ENCODE measurements at places on chromosomes 6 and 20.
A peak's percentile ranks its signal among the peaks of the same experiment; 100 is the strongest.

GRCh38 chr20:62475027-62475771, 596 bp downstream of the GATA5 start:
- peak; percentile 46 for DNase-seq
- H3K36me3 ChIP-seq: no peaks in the 10 kb centered on the region
- H3K27me3 ChIP-seq: peaks cover 60% of the 10 kb centered on the region
- H3K27ac ChIP-seq: no peak overlapping the region
- no peak overlapping the region for H3K4me3 ChIP-seq

DNA sequence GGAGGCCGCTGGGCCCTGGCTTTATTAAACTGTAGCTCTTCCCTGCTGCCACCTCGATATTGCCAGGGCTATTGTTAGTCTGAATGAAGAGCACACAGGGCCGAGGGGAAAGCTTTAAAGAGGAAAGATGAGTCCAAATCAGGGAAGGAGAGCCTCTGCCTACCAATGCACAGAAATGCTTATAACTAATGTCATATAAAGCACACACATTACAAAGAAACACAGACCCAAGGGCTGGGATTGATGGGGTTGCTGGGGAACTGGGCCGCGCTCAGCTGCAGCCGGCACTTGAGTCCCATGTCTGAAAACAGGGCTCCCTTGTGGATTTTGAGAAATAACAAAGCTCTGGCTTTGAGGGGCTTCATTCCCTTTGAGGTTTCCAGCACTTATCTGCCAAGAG, 232.6 kb downstream of the CD83 start:
- H3K36me3 ChIP-seq: no peaks in the 10 kb centered on the region
- H3K27ac ChIP-seq: peak overlapping the region; percentile 17
- H3K27me3 ChIP-seq: peaks cover 16% of the 10 kb centered on the region
- H3K4me3 ChIP-seq: no peak overlapping the region
- peaks cover 5% of the 10 kb centered on the region for H3K4me1 ChIP-seq

- no peak overlapping the region for H3K27ac ChIP-seq
- no peaks in the 10 kb centered on the region for H3K4me1 ChIP-seq
- no peaks in the 10 kb centered on the region for H3K36me3 ChIP-seq
- H3K27me3 ChIP-seq: peaks cover 4% of the 10 kb centered on the region
- no peak for DNase-seq
- no peak overlapping the region for H3K4me3 ChIP-seq
Observed at GRCh38 chr6:159505140-159505922, 187.7 kb downstream of the SOD2 start.

DNA sequence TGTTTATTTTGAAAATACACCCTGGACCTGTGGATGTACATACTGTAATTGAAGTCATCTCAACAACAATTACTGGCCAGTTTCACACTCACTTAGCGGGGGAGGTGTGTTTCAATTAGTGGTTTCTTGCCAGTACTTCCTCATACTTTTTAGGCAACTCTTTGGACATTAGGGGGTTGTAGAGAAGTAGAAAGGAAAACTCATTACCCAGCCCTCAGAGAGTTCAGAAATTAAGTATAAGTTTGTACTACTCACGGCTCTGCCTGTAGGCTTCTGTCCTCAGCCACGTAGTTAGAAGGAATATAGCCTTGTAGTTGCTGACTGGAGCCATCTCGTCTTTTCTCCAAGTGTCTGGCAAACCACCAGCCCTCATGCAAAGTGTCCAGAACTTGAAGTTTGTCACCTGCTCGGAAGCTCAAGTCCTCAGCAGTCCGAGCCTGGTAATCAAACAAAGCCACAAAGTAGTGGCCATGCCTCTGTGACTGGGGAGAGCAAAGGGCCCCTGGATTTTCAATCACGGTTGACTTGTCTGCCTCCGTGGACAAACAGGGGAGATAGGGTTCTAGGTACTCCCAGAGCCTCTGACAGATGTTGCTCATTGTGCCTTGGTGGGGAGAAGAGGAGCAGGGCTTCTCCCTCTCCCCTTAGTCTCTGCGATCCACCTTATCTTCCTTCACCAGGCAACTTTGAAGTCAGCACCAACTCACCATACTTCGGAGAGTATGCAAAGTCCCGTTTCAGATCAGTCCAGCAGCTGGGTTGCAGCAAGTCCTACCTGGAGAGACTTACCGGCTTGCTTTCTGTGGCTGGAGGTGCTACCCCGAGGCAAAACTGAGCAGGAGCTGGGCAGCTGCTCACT, 749 bp downstream of the FRK start:
- no peaks in the 10 kb centered on the region for H3K4me1 ChIP-seq
- DNase-seq: no peak
- H3K4me3 ChIP-seq: no peak overlapping the region
- H3K36me3 ChIP-seq: no peaks in the 10 kb centered on the region
- no peak overlapping the region for H3K27ac ChIP-seq
- H3K27me3 ChIP-seq: peaks cover 3% of the 10 kb centered on the region

- H3K27ac ChIP-seq: no peak overlapping the region
- H3K36me3 ChIP-seq: peaks cover 40% of the 10 kb centered on the region
- DNase-seq: no peak
- no peaks in the 10 kb centered on the region for H3K4me1 ChIP-seq
Observed at GRCh38 chr20:62321521-62321948, 18.7 kb downstream of the ADRM1 start.

DNA sequence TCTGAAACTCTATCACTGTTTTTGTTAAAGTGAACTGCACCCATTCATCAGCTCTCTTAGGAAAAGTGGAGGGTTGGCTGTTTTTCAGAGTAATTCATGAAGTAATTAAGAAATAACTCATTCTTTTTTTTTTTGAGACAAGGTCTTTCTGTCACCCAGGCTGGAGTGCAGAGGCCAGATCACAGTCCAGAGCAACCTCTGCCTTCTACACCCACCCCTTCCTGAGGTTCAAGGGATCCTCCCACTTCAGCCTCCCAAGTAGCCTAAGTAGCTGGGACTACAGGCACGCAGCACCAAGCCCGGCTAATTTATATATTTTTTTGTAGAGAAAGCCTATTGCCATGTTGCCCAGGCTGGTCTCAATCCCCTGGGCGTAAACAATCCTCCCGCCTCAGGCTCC, 2.6 kb downstream of the ZNFX1 start:
- peaks cover 65% of the 10 kb centered on the region for H3K36me3 ChIP-seq
- H3K27ac ChIP-seq: no peak overlapping the region
- DNase-seq: no peak
- no peak overlapping the region for H3K4me3 ChIP-seq
- H3K4me1 ChIP-seq: peaks cover 32% of the 10 kb centered on the region
- H3K27me3 ChIP-seq: no peaks in the 10 kb centered on the region

GRCh38 chr20:5072756-5073659, 46.8 kb downstream of the PCNA start:
- H3K4me1 ChIP-seq: peaks cover 10% of the 10 kb centered on the region
- H3K27me3 ChIP-seq: no peaks in the 10 kb centered on the region
- no peak overlapping the region for H3K4me3 ChIP-seq
- H3K27ac ChIP-seq: peak overlapping the region; percentile 18

GRCh38 chr6:85594197-85594930, 706 bp upstream of the SNX14 start:
- peak overlapping the region; percentile 96 for H3K27ac ChIP-seq
- H3K4me3 ChIP-seq: peak overlapping the region; percentile 92
- peaks cover 33% of the 10 kb centered on the region for H3K4me1 ChIP-seq
- peaks cover 35% of the 10 kb centered on the region for H3K36me3 ChIP-seq
- peaks cover 20% of the 10 kb centered on the region for H3K27me3 ChIP-seq

DNA sequence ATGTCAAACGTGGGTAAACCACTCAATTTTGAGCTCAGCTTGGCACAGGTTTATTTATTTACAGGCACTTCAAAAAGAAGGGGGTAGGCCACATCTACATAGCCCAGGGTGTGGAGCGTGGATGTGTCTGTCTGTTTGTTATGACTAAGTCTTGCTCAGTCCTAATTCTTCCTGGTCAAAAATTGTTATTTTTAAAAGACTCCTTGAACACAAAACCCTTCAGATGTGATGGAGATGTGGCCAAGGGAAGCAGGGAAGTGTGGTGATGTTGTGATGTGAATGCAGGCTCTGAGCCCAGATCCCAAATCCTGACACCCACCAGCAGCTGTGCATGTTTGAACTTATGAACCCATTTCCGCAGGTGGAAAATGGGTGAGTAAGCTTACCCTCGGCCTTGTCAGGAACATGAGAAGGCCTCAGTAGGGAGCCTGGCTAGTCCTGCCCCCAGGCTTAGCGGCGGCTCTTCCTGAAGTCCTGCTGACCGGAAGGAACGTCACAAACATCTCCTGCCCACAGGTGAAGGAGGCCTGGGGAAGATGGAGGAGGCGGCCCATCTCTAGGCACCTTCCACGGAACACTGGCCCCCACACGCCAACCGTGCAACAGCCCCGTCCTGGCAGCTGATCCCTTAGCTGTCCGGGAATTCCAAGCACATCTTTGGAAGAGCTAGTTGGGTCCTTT, 119.7 kb downstream of the MYLK4 start:
- H3K27me3 ChIP-seq: peaks cover 31% of the 10 kb centered on the region
- DNase-seq: no peak
- H3K27ac ChIP-seq: no peak overlapping the region
- no peak overlapping the region for H3K4me3 ChIP-seq
- peaks cover 5% of the 10 kb centered on the region for H3K36me3 ChIP-seq
- H3K4me1 ChIP-seq: peaks cover 20% of the 10 kb centered on the region

DNA sequence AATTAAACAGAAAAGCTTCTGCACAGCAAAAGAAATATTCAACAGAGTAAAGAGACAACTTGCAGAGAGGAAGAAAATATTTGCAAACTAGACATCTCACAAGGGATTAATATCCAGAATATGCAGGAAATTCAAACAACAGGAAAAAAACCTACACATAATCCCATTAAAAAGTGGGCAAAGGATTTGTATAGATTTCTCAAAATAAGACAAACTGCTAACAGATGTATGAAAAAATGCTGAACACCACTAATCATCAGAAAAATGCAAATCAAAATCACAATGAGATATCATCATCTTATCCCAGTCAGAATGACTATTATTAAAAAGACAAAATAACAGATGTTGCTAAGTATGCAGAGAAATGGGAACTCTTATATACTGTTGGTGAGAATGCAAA, 129.6 kb downstream of the SYNDIG1 start:
- H3K27me3 ChIP-seq: peaks cover 10% of the 10 kb centered on the region
- H3K27ac ChIP-seq: no peak overlapping the region
- no peak for DNase-seq
- no peak overlapping the region for H3K4me3 ChIP-seq

GRCh38 chr20:46006022-46006705, 2.5 kb upstream of the MMP9 start:
- DNase-seq: no peak
- H3K4me1 ChIP-seq: peaks cover 50% of the 10 kb centered on the region
- peaks cover 29% of the 10 kb centered on the region for H3K27me3 ChIP-seq
- H3K36me3 ChIP-seq: no peaks in the 10 kb centered on the region
- H3K4me3 ChIP-seq: peak overlapping the region; percentile 15
